ENCODE measurements at places on chromosomes 4 and X.

GRCh38 chr4:10762561-10762960, 78.0 kb upstream of the CLNK start:
- no peak for DNase-seq

GRCh38 chrX:17160975-17161374, 214.0 kb upstream of the NHS start:
- DNase-seq = no peak

DNA sequence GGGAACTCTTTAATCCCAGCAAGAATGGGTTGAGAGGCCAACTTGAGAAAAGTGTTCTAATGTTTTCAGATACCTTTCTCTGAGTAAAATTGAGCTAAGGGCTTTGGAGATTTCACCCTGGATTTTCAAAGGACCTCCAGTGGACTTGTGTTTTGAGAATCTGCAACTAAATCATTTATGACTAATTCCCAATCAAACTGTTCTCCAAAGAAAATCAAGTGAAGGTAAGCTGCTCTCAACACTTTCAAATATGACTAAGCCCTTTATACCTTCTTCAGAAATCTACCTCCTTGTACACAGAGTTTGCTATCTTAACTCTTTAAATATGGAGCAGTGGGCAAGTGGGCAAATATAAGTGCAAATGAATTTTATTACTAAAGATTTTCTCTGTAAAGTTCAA, 392.9 kb downstream of the PDGFC start:
- no peak for DNase-seq

DNA sequence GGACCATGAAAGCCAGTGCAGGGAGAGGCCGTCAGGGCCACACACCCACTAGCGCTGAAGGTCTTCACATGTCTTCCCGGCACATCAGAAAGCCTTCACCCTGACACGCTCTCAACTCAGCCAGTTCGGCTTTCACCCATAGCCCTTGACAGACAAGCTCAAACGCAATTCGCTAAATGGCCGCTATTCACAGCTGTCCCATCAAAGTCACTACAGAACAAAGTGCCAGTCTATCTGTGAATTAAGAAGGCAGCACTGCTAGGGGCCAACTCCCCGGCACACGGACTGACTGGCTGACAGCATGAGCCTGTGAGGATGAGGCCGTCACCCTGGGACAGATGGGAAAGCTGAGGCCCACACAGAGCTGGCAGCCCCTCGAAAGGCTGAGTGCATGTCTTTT, 45.7 kb downstream of the ACOX3 start:
- DNase-seq = peak; percentile 51

- DNase-seq = no peak
Measured at GRCh38 chr4:121049072-121049599, 23.2 kb downstream of the NDNF start.

GRCh38 chr4:20288846-20289512, 37.3 kb downstream of the SLIT2 start:
- no peak for DNase-seq

DNA sequence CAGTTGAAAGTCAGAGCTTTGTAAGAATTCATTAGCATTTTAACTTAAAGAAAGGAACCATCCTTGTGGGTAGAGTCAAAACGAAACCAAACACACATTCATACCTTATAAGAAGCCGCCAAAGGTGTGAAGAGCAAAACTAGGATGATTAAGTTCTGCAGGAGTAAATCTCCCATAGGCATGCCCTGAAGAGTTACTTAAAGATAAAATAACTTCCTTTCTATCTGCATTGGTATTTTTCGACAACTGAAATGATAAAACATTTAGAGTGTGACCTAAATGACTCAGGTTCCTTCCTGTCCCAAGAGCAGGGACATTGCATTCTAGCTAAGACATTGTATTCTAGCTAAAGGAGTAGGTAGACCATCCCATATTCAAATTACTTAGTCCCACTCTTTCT, 75.3 kb downstream of the BCOR start:
- no peak for DNase-seq

- DNase-seq = no peak
Measured at GRCh38 chr4:105075045-105075444, 71.6 kb upstream of the TET2 start.

DNA sequence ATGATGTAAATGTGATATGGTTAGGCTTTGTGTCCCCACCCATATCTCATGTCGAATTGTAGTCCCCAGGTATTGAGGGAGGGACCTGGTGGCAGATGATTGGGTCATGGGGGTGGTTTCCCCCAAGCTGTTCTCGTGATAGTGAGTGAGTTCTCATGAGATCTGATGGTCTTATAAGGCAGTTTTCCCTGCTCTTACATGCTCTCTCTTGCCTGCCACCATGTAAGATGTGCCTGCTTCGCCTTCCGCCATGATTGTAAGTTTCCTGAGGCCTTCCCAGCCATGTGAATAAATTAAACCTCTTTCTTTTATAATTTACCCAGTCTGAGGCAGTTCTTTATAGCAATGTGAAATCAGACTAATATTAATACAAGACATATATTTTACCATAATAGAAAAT, 23.9 kb downstream of the BLOC1S4 start:
- no peak for DNase-seq

GRCh38 chr4:154307451-154307850, 184.1 kb downstream of the DCHS2 start:
- peak; percentile 15 for DNase-seq

DNA sequence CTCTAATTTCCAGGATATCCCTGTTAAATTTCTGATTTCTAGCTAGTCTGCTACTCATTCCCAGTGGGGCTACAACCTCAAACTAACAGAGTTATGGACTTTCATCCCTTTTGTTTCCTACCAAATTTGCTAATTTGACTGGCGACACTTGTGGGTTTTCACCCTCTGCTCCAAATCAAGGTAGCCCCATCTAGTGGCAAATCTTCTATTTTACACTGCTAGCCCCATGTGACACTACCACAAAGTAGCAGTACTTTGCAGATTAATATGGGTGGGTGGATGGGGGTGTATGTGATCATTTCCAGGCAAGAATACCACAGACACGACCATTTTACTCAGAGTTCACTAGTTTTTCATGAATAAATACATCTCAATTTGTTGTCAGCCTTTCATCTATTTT, 150.3 kb downstream of the MSL3 start:
- DNase-seq = no peak

GRCh38 chr4:143403553-143403820, 66.8 kb downstream of the GAB1 start:
- DNase-seq = no peak

- DNase-seq = no peak
Measured at GRCh38 chr4:5919044-5919443, 26.2 kb upstream of the CRMP1 start.

DNA sequence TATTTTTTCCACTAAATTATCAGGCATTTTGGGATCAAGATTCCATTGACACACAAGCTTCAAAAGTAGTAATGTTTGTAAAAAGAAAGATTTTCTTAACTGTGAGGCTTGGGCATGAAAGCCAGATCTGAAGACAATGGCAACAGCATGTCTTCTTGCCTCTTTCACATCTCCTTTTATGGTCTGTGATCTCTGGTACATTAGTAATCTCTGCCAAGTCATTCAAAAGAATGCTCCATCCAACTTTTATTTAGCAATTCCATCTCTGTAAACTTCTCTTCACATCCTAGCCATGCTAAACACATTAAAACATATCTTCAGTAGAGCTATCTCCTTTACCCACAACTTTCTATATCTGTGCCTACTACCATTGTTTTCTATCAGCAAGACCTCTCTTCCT, 465.4 kb downstream of the FAT4 start:
- DNase-seq = no peak

DNA sequence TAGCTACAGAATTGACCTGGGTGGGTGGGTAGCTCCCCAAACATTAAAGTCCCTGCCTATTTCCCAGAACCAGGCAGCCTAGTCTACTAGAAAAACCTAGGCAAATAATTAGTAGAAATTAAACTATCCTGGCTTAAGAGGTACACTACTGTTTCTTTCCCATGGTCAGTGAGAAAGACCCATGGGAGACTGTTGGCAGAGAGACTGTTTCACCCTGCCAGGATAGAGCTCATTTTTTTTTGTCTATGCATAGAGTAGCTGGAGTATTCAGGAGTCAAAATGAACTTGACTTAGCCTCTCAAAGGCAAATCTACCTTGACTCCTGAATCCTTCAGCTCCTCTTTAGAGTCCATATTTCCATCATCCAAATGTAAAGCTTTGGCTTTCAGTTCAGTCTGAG, 107.0 kb upstream of the AR start:
- DNase-seq = peak; percentile 26

GRCh38 chrX:30373951-30374350, 64.8 kb upstream of the NR0B1 start:
- no peak for DNase-seq

DNA sequence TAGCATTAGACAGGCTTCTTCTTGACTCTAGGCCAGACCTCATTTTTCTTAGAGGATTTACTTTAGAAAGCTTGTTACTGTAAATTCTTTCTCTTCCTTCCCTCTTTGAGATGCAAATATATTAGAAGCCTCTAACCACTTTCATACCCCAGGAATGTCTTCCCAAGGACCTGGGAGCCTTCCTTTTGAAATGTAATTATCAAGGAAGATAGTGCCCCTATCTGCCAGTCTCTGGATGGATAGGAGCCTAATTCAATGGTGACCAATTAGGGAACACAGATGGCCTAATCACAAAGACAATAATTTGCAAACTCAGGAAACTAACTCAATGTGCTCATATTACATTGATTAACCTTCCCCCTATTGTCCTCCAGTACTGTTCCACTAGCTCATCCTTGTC, 145.6 kb upstream of the DCAF8L1 start:
- no peak for DNase-seq

DNA sequence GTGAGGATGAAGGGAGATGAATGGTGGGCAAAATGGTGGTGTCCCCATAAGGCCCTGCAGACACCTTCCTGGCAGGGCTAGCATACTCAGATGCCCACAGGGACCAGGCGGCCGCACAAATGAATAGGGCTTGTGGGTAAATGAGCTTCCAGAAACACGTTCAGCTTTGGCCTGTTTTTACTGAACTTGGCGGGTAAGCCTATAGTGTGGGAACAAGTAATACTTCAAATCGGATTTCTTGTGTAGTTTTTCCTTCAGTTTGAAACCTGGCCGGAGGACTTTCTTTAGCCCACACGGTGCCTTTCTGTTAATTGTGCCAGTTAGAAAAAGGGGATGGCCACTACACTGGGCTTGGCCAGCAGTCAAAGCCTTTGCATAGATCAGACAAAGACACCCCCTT, 22.8 kb downstream of the SMS start:
- DNase-seq = peak; percentile 74

GRCh38 chr4:184361443-184361842, 112.9 kb downstream of the IRF2 start:
- peak; percentile 94 for DNase-seq

- no peak for DNase-seq
Measured at GRCh38 chrX:153578200-153578835, 20.6 kb downstream of the CCNQ start.

Measured in muscle of leg (tissue), 16 donors.